Tibial nerve (tissue), 4 donors: ENCODE measurements at places on chromosomes 11 and 22.

GRCh38 chr11:120324932-120325810 is at the start of gene TLCD5:
TSS of gene TLCD5 (plus strand) at chr11:120325299. CDS start at chr11:120327442, 2,143 bp downstream.
- peak within 1 kb of the TSS; percentile 97 for H3K27ac ChIP-seq
- peaks cover 26% of the 10 kb centered on the region for H3K4me1 ChIP-seq
- peak; percentile 41 for DNase-seq
- H3K4me3 ChIP-seq = peak within 1 kb of the TSS; percentile 67
- no peaks in the 10 kb centered on the region for H3K36me3 ChIP-seq

DNA sequence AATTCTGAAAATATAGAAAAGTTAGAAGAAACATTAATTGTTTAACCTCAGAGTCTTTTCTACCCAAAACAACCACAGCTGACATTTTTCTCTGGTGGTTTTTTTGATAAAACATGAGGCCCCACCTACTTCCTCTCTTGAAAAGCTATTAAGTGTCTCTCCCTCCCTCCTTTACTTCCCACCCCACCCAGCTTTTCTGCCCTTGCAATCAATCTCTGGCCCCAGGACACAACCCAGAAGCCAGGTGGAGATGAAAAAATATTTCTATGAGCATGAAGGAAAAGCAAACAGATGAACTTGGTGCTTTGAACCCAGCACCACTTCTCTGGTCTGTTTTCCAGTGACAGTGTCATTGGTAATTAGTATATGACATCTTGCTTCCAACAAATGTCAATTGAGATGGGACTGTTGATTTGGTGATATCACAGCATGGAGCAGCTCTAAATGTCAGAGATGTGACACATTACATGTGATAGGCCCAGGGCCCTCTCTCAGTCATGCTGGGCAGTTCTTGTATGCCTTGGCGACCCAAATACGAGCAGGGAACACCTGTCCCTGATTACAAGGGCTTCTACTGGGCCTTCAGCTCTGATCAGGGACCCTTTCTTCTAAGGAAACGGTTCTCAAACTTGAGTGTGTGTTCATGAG is 23.9 kb upstream of the TMPRSS13 start:
- H3K4me3 ChIP-seq = no peak overlapping the region
- H3K36me3 ChIP-seq = no peaks in the 10 kb centered on the region
- H3K27me3 ChIP-seq = no peaks in the 10 kb centered on the region
- H3K27ac ChIP-seq = no peak overlapping the region
- DNase-seq = no peak

DNA sequence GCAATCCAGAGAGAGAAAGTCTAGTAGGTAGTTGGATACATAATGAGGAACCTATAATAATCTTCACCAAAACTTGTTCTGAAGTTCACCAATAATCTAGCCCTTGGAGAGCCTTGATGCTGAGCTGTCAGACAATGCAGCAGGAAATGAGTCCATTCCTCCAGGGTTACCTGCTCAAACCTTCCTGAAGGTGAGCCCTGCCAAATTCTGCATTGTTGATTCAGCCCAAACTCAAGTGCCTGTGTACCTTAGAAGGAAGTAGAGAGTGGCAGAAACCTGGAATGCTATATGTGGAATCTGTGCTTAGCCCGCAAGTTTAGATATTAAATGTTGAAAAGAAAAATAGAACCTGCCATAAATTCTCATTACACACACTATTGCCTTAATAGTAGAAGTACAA is 77.4 kb upstream of the SPON1 start:
- no peaks in the 10 kb centered on the region for H3K4me1 ChIP-seq
- H3K27ac ChIP-seq = no peak overlapping the region
- no peak overlapping the region for H3K4me3 ChIP-seq
- H3K36me3 ChIP-seq = no peaks in the 10 kb centered on the region
- no peak for DNase-seq

GRCh38 chr22:21589396-21589795 is 21.9 kb downstream of the UBE2L3 start:
- H3K4me3 ChIP-seq = no peak overlapping the region
- no peak overlapping the region for H3K27ac ChIP-seq
- H3K4me1 ChIP-seq = peaks cover 31% of the 10 kb centered on the region
